NCI-H2227 treated with DMSO at 0.1 percent for 48 hours (cell line): ENCODE measurements at places on chromosomes 12 and 14.

DNA sequence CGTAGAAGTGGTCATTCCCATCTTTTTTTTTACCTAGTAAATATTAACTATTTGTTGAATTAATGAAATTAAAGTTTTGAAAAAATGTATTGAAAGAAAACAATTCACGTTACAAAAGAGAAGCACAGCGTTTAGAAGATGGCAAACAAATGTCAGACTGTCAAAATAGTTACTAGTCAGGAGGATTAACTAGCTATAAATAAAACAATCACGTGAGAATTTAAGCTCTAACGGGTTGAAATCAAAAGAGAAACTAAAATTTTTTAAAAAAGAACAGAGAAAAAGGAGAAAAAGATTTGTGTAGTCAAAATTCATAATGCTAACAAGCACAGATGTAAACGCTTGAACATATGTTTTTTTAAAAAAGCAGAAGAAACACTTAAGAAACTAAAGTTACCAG is 26.4 kb downstream of the DDHD1 start:
- no peak for DNase-seq

- peak; percentile 7 for DNase-seq
These were observed 90.0 kb downstream of the RIN3 start for GRCh38 chr14:92603309-92604242.

- DNase-seq, result no peak
These were observed 285.8 kb downstream of the ADGRD1 start for GRCh38 chr12:131239384-131240094.

DNA sequence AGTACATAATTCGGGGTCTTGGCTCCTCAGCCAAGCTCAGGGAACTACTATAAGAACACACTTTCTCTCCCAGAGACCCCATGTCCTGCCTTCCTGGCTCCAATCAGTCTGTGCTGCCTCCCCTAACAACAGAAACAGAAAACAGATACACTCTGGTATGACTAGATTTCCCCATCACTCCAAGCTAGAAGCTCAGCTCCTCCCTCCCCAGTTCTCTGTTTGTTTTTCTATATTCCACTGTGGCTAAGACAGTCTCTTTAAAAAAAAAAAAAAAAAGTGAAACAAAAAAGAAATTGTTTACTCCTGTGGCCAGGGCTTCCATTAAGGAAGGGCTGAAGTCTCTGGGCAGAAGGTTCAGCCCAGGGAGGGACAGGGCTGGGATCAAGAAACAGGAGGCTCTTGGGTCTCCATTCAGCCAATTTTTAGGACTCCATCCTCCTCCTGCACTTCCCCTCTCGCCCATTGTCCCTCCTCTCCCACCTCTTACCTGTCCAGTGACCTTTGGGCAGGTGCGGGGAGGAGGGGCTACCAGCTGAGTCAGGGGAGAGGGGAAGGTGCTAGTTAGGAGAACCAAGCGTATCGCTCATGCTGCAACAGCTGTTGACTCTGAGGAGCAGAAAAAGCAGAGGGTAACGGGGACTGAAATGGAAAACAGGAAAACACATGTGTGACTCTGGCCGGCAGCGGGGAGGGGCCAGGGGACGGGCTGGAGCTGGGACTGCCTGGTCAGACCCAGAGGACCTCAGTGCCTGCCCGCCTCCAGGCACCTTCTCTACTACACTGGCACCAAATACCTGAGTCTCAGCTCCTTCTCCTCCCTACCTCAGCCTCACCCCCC is 4.1 kb upstream of the SLC7A7 start:
- no peak for DNase-seq

- DNase-seq, result no peak
These were observed 1.6 kb upstream of the C12orf71 start for GRCh38 chr12:27083861-27084394.

DNA sequence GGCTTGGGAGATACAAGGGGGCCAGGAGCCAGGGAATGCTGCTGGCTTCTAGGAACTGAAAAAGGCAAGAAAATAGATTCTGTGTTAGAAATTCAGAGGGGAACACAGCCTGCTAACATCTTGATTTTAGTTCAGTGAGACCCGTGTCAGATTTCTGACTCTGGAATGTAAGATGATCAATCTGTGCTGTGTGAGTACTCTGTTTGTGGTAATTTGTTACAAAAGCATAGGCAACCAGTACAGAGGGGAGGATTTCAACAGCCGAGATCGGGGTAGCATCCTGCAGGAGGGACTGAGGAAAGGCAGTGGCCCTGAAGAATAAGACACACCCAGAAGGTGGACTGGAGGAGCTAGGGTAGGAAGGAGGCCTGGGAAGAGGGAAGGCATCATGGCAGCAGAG is 410.0 kb upstream of the CCDC196 start:
- DNase-seq, result no peak

- DNase-seq, result no peak
These were observed 247.0 kb downstream of the EMP1 start for GRCh38 chr12:13443498-13443897.

DNA sequence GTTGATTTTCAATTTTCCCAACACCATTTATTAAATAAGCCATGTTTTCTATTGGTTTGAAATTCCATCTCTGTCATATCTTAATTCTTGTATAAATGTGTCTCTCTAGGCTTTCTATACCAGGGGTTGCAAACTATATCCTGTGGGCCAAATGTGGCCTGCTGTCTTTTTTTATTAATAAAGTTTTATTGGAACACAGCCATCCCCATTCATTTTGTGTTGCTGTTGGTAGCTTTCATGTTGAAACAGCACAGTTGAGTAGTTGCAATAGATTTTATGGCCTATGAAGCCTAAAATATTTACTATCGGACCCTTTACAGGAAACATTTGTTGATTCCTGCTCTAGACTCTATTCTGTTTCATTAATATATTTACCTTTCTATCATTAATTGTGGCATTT is 9.4 kb downstream of the HCFC2 start:
- DNase-seq, result no peak

- DNase-seq, result no peak
These were observed 12.8 kb downstream of the CFAP73 start for GRCh38 chr12:113162102-113163029.

DNA sequence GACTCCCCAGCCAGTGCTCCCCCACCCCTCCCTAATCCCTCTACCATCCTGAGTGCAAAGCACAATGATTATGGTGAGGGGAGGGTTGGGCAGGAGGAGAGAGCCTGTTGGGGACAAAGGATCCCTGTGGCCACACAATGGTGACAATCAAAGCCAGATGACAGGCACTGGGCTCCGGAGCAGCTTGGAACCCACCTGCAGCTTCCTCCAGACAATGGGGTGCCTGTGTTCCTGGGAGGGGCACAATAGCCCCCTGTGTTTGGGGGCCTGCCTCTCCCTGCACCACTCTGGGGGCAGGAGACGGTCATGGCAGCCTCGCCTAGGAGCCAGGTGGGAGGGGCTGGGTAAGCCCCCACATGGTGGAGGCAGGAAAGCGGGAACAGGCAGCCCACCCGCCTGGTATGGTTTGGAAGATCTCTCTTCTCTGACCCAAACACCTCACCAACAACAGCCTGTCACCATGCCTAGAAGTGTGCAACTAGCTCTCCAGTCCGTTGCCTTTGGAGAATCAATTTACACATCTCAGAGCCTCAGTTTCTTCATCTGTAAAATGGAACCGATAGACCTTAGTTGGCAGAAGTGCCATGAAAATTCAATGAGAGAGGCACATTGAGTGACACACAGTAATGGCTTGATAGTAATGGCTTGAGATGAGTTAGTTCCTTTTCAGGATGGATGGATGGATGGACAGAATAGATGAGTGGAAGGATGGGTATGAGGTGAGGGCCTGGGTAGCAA is 53.0 kb downstream of the MVK start:
- no peak for DNase-seq

DNA sequence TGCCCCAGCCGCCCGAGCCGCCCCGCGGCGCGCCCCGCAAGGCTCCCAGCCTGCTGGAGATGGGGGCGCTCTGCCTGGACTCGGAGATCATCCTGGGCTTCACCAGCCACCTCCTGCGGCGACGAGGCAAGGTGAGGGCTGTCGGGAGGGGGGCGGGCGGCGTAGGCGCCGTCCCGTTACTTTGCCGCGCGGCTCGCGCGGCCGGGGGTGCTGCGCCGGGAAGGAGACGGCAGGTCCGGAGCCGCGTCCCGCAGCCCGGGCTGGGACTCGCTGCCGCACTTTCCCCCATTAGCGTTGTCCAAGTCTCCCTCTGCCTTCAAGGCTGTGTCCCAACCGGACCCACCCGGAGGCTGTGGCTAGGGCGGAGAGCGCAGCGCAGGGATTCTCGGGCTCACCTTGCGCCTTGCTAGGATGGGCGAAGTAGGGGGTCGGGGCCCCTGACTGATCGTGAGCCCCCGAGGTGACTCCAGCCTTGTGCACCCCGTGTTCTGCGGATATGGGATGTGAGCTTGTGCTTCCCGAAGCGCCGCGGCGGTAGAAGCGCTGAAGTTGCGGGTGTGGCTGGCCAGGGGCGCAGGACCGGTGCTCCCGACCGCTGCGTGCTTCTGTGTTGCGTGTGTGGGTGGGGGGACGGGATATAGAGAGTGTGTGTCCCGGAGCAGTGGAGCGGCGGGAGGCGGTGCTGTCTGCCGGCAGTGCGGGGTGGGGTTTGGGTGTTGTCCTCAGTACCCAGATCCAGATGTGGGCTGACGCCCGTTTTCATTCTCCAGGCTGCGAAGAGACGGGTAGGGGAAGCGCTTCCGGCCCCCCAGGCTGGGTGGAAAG is 1.7 kb upstream of the KIF26A start:
- no peak for DNase-seq

DNA sequence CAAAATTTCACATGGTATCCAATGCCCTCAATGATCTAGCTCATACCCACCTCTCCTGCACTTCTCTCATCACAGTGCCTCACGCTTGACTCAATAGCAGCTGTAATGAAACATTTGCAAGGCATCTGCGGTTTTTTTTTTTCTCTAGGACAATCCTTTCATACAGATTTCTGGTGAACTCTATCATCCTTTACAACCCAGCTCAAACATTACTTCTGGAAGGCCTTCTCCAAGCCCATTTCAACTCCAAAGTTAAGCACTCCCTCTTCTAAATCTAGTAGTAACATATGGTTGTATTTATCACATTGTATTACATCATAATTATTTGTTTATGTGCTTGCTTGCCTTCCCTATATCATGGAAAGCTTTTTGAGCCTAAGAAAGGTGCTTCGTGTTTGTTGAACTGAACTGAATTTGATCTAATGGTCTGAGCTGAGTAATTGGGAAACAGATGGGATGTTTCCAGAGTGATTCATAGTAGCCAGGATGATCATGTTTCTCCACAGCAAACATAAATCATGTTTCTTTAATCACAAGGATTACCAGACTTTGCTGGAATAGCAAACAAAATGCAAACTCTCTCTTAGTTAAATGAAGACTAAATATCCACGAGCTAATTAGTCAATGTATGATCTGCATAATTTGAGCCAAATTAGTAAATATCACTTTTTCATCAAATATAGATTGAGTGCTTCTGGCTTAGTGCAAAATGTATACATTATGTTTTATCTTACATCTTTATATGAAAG is 14.3 kb downstream of the CFL2 start:
- DNase-seq, result no peak

DNA sequence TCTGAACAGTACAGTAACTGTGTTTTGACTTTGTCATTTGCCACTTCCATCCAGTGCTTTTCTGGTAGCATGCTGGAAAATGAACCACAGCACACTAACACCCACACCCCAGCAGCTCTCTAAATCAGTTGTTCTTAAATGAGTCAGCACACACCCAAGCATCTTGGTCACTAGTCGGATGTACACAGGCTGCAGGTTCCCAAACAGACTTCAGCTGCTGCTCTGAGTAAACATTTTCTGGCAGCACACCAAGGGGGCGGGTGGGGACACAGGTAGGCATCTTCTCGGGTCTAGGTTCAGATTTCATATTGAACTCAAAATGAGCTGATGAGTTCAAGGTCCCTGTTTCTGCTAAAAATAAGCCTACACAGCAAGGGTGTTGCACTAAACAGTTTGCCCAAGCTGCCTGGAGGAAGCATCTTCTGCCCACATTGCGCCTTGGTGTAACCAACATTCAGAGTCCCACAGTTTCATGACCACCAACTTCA is 39.8 kb downstream of the IFNG start:
- no peak for DNase-seq

GRCh38 chr12:114226241-114226928 is 179.6 kb downstream of the TBX5 start:
- DNase-seq, result no peak

GRCh38 chr12:75487308-75487707 is 6.8 kb downstream of the GLIPR1 start:
- no peak for DNase-seq

- DNase-seq, result no peak
These were observed 6.8 kb downstream of the KRT2 start for GRCh38 chr12:52645120-52645761.

DNA sequence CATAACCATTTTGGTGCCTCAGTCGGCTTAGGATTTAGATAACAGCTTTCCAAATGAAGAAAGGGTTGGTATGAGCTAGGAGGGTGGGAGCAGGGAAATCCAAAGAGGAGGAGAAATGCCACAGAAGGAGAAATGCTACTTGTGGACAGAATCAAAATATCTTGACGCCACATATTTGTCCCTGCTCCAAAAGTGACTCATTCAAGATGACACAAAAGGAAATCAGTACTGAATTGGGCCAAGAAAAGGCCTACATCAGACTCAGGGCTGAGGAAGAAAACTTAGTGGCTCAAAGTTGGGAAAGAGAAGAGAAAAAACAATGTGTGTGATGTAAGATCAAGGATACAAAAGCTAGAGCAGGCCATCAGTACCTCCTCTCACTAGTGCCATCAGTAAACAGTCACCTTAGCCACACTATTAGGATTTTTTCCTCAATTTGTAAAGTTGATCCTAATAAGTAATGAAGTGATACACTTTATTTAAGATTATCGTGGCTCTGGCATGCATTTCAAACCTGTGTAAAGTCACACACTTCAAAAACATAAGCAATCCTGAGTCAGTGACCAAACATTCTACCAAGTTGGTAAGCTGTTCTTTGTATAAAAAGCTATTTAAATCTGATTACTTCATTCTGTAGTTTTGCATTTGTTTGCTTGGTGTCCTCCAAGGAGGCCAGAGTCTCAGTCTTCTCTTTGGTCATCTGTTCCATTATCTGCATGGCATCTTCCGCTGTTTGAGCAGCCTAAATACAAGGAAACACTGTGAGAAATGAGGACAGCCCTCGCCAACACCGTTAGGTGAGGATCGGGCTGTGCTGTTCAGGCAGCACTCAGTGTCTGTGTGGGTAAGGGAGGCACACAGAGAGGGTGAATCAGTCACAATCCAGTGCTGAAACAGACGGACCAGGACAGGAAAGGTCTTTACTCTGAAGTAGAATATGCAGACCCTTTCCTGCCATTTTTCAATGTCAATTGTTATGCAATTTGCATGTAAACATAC is 52.6 kb upstream of the VPS33A start:
- no peak for DNase-seq

- no peak for DNase-seq
These were observed 19.0 kb upstream of the GPRC5A start for GRCh38 chr12:12872139-12872933.
